SJSA1 (cell line): ENCODE measurements at places on chromosomes 1 and 21.

GRCh38 chr1:5691795-5692509 is 300.3 kb downstream of the NPHP4 start:
- DNase-seq, result no peak

DNA sequence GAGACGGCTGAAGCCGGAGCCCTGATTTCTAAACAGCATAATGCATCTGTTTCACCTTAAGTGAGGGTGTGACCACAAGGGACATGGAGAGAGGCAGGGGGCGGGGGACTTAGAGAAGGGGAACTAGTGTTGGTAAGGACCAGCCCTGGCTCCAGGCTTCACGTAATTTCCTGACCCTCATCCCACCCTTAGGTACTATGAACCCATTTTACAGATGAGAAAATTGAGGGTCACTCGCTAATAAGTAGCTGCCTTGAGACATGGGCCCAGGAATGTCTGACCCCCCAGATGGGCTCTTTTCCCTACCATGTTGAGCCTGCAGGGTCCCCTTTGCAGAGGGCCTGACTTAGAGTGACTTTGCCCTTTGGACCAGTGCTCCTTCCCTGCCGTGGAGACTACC is 4.7 kb downstream of the EPHA8 start:
- no peak for DNase-seq

GRCh38 chr21:27586326-27586725 is 619.4 kb upstream of the ADAMTS5 start:
- no peak for DNase-seq

GRCh38 chr1:112057736-112058135 is 68.3 kb upstream of the KCND3 start:
- DNase-seq, result no peak

DNA sequence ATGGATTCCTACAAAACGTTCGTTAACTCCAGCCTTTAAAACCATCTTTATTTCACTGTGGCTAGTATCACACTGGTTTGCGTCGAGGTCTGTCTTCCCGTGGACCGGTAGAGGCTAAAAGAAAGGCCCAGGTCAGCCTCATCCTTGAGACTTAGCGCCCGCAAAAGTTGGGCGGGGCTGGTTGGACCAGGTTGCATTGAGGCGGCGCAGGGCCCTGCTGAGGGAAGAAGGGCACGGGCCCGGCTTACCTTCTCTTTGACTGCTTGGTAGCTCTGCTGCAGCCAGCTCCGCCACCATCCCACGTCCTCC is 455 bp downstream of the BSDC1 start:
- DNase-seq, result peak; percentile 48

GRCh38 chr1:220527279-220527907 is 543 bp upstream of the MARK1 start:
- no peak for DNase-seq

- DNase-seq, result no peak
These were observed 96.6 kb downstream of the ZFYVE9 start for GRCh38 chr1:52238474-52238873.

- DNase-seq, result no peak
These were observed 52.1 kb upstream of the ETV3 start for GRCh38 chr1:157189986-157190982.

GRCh38 chr1:182084487-182085316 is 23.2 kb upstream of the ZNF648 start:
- peak; percentile 68 for DNase-seq

- peak; percentile 42 for DNase-seq
These were observed 629 bp downstream of the PGD start for GRCh38 chr1:10399444-10399941.

DNA sequence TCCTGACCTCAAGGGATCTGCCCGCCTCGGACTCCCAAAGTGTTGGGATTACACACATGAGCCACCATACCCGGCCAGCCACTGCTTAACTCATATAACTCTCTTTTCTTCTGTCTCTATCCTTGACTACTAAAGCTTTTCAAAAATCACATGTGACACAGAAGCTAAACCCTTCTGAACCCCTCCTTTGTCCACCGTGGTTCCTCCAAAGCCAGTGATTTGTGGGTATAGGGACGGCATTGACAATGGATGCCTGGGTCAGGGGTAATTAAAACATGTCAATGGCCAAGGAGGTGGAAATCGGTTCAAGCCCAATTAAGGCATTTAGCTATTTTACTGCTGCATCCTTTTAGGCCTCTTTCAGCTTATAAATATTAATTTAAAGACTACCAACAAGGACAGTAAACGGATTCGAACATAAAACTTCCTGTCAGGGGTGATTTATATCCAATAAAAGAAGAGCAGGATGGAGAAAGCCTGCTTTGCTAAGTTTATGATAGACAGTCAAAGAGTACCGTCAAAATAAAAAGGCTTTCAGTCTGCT is 242.3 kb downstream of the GPATCH2 start:
- DNase-seq, result no peak

GRCh38 chr1:76687307-76688175 is 179.7 kb upstream of the ST6GALNAC5 start:
- DNase-seq, result no peak

- no peak for DNase-seq
These were observed 16.4 kb downstream of the TEX38 start for GRCh38 chr1:46687921-46688509.

DNA sequence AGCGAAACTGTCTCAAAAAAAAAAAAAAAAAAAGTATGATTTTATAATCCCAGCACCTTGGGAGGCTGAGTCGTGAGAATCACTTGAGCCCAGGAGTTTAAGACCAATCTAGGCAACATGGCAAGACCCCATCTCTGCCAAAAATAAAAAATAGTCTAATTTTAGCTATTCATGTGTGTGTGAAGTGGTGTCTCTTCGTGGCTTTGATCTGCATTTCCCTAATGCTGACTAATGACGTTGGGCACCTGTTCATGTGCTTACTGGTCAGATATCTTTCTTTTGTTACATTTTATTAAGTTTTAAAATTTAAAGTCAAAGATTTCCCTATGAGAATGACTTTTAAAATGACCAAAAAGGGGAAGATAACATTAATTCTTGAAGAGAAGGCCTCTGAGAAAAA is 31.0 kb downstream of the PSEN2 start:
- DNase-seq, result no peak

DNA sequence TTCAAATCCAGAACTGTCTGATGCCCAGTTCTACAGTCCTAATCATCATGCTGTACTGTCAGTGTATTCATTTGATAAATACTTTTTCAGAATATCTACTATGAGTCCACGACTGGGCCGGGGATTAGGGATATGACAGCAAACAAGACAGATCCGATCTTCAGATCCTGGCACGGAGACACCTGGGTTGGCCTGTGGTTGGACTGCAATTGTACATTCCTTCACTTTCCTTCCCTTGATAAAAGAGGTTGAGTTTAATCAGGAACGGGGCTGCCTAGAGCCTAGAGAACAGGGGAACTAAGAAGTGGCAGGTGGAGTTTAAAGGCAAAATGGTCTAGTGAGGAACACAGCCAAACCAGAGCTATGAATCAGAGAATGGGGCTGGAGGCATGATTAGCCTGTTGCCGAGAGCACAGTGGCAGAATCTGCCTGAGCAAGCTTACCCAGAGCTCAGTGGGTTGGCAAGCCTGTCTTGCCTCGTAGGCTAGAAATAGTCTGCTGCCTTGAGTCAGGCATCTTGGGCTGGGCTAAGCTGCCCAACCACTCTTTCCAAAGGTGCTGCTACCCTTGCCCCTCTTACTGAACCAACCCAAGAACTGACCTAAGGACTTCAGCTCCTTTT is 38.1 kb upstream of the PTCH2 start:
- no peak for DNase-seq

DNA sequence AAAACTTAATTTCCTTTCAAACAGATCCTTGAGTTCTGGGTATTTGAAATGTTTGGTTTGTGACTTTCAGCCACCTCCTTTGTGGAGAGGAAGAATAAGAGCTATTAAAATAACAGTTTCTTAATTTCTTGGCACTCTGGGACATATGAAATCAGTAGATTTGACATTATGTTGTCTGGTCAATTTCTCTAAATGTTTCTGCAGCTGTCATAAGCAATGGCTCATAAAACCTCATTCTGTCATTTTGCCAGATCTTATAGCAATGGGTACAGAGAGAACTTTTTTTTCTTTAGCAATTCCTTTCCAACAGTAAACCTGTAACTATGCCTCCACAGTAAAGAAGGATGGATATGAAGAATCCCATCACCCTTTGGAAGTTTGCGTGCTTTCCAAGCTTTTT is 52.6 kb downstream of the LAMC1 start:
- DNase-seq, result no peak

DNA sequence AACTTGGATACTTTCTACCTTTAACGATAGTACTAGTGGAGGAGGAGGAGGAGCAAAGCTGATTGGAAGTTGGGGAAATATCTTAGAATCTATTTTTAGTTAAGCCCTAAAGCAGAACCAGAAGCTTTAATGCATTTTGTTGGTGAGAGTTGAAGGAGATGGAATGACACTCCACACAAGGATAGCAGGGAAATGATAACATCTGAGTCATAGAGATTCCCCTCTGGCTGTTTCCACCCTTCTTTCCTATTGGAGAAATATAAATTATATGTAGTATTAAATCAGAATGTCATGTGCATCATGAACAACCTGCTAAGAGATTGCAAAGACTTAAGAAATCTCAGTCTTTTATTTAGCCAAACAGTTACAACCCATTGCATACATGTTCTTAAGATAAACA is 1357.7 kb downstream of the NCAM2 start:
- no peak for DNase-seq

DNA sequence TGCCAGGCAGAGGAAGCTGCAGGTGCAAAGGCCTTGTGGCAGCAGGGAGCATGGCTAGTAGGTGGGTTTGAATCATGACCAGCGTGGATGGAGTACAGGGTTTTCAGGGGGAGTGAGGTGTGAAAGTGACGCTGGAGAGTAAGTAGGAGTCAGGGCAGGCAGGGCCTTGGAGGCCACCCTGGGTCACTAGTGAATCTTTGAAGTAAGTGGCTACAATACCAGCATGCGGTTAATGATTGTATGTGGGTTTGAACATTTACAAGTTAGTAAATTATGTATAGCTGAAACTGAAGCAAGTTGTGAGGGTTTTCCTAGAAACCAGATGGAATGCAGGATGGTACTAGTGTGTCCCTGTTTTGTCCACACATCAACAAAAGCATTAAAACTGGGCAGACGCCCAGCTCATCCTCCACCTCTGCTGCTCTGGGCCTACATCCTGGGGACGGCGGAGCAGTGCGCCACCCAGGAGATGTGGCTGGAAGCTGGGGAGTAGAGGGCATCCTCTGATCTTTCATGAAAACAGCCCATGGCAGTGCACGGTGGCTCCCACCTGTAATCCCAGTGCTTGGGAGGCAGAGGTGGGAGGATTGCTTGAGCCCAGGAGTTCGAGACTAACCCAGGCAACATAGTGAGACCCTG is 41.2 kb upstream of the B3GALNT2 start:
- no peak for DNase-seq

DNA sequence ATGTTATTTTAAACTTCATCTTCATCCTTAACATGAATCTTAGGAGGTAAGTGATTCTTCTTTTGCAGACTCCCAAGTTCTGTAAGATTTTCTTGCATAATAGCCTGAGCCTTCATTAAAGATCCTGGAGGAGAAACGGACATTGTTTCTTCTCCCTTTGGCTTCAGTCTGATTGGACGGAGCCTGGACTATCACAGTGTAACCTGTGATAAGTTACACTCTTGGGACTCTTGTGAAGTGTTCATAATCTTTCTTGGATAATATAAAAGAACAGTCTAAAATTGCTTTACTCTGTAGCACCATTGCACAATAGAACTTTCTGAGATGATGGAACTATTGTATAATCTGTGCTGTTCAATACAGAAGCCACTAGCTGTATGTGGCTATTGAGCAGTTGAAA is 244.8 kb downstream of the DNM3 start:
- DNase-seq, result no peak

GRCh38 chr21:25103500-25104207 is 503.6 kb downstream of the MRPL39 start:
- no peak for DNase-seq

GRCh38 chr1:161335796-161336195 is 21.6 kb downstream of the SDHC start:
- DNase-seq, result no peak

DNA sequence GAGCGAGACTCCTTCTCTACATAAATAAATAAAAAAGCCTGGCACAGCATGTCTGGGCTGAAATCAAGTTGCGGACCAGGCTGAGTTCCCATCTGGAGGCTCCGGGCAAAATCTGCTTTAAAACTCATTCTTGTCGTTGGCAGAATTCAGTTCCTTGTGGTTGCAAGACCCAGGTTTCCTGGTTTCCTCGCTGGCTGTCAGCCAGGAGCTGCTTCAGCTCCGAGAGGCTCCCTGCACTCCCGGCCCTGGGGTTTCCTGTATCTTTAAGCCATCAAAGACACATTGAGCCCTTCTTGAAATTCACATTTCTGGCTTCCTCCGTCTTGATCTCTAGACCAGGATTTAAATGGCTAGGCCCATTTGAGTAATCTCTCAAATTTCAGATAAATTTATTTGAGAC is 20.6 kb upstream of the SCCPDH start:
- no peak for DNase-seq
